CD4-positive, alpha-beta memory T cell (primary cell): ENCODE measurements at places on chromosomes 13 and 19. TPM values are rescaled to one million over a fixed set of nuclear protein-coding genes. Genes with fewer than 3 reads are reported as not detected.

DNA sequence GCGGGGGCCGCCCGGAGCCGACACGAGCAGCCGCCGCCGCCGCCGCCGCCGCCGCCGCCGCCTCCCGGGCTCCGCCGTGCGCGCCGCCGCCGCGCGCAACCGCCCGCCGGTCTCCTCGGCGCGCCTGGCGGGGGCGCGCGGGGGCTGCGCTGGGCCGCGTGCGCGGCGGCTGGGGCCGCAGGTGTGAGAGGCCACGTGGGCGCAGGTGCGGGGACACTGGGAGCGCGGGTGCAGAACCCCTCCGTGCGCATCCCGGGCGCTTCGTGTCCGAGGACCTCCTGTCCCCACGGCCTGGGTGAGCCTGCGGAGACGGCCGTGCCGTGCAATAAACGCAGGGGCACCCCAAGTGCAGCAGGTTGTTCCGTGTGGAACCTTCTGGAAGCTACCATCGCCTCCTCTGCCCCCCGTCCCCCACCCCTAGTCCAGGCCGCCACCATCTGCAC is at the start of gene LINGO3:
LINGO3 (minus strand) TSS at position 41 of the 443 bp plus-strand sequence. CDS start 16,378 bp downstream, outside the sequence.
- DNase-seq, result no peak

- peak; percentile 67 for DNase-seq
These were observed 337 bp upstream of the FXYD7 start for GRCh38 chr19:35142606-35143230.

GRCh38 chr19:50030225-50030624 is 4.4 kb downstream of the ZNF473 start:
- DNase-seq, result no peak

- DNase-seq, result no peak
These were observed 298.1 kb downstream of the FOXO1 start for GRCh38 chr13:40368127-40368891.

DNA sequence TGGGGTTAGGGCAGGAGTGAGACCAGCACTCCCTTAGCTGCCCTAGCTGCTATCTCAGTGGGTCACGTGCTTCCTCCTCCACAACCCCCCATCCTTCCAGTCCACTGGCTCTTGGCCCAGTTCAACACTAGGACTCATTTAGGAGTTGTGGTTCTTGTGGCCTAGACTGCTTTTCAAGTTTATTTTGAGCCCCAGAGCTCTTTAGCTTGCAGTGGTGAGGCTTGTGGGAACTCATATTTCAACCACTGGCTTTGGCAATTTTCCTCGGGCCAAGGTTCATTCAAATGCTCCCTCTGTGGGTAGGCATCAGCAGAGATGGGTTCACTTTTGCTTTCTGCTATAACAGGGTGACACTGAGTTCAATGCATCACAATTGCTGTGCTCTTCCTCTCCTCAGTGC is 436.2 kb upstream of the SLITRK5 start:
- no peak for DNase-seq

The MBD3L2 gene
- polyA plus RNA-seq, result not detected
